ENCODE measurements at places on chromosomes 7 and 10.
A peak's percentile ranks its signal among the peaks of the same experiment; 100 is the strongest.

- DNase-seq = peak; percentile 68
Measured at GRCh38 chr7:7554649-7555575, 11.8 kb upstream of the MIOS start.

GRCh38 chr10:118958984-118959925 lies 70.3 kb upstream of the NANOS1 start:
- DNase-seq = no peak

- DNase-seq = no peak
Measured at GRCh38 chr7:25805027-25805687, 346.8 kb upstream of the NFE2L3 start.

GRCh38 chr10:58747687-58748086 lies 235.0 kb downstream of the BICC1 start:
- DNase-seq = no peak

DNA sequence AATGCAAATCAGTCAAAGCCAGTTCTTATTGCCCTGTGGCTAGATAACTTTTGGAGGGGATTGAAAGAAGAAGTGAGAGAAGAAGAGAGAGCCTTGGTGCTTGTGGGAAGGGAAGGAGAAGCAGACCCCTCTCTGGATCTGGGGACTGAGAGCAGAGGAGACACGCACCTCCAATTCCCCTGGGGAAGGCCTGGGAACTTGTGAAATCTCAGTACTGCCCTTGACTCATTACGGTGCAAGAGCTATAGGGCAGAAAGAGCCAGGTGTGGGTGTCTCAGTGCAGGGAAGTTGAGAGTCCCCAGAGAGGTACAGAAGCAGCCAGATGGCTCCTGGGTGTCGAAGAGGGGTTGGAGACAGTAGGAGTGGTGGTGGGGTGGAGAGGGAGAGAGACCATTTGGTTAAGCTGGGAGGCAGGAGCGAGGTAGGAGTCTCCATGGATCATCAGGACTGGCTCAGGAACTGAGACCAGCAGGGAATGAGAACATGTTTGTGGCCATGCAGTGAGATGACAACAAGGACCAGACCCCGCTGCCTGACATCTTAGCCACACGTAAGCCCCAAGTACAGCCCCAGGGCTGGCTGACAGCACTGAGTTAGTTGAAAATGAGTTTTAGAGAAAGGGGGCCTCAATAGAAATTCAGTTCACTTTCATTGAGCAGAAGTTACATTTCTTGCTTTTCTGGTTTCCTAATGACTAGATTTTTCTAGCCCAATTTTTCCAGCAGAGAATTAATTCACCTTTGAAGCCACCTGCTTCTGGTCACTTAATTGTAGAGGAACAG lies 238.2 kb downstream of the BUB3 start:
- DNase-seq = no peak

- no peak for DNase-seq
Measured at GRCh38 chr10:22481687-22482539, 136.6 kb downstream of the SPAG6 start.

DNA sequence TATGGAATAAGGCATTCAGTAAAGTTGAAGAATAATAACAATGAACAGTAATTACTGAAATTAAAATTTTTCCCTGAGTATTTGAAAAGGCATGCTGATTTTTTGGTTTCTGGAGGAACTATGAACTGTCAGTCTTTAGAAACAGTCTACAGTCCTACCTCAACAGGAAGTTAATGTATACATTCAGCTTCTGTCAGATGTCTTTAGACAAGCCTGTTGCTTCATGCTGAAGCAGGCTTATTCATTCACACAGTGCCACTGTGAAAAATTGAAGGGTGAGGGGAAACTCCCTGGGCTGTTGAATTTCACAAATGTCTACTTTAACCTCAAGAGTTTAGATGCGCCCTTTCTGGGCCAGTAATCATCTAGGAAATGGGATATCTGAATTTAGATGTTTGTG lies 3.5 kb downstream of the NRF1 start:
- DNase-seq = no peak

GRCh38 chr10:78505657-78506056 lies 472.0 kb downstream of the RPS24 start:
- DNase-seq = no peak

GRCh38 chr7:79624336-79624735 lies 170.9 kb upstream of the MAGI2 start:
- DNase-seq = no peak

DNA sequence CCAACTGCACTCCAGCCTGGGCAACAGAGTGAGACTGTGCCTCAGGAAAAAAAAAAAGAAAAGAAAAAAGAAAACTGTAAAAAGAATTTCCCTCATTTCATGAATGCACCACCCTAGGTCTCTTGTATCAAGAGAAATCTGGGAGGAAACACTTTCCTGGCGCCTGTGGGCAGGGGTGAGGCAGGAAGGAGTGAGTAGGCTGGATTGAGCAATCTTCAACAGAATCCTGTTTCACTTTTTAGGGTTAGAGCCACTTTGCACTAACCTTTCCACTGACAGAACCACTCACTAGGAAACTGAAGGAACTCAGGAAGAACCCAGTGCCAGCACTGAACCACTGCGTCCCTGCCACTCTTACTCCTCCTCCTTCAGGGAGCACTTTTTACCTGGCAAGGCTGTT lies 282.1 kb downstream of the CCDC3 start:
- no peak for DNase-seq

DNA sequence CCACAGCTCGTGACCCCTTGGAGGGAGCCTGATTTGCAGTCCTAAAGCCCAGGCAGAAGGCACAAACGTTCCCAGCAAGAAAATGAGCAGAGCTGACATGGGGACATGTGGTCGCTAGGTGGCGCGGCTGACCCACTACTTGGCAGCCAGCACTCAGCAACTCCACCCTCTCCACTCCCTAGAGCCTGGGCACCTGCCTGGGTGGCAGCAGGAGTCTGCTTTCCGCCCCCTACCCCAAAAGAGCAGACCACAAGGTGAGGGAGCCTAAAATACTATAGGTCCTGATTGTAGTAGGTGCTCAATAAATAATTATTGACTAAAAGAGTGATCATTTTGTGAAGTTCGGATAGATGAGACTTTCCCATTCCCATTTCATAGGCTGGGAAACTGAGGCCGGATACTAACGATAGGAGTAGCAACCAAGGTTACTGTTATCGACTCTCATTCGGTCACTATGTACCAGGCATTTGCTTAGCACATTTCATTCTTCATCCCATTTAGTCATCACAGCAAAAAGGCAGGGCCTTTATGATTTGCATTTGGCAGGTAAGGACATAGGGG lies 57.4 kb downstream of the NEUROG3 start:
- peak; percentile 80 for DNase-seq

DNA sequence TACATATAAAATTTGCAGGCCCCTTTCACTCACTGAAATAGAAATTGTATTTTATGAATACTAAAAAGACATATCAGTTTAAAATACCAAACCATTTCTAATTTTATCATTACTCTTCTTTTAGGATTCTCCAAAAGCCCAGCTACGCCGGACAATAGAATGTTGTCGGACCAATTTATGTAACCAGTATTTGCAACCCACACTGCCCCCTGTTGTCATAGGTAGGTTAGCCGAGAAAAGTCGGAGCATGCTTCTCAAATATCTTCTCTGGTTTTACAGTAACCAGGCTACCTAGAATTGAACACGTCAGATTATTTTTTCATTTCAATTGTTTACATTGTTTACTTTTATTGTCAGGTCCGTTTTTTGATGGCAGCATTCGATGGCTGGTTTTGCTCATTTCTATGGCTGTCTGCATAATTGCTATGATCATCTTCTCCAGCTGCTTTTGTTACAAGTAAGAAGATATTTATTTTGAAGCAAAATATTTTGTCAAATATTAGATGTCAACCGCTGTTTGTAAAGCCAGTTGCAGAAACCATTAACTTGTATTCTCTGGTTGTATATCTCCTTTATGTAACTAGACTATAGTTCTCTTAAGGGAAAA lies 57.6 kb downstream of the MMRN2 start:
- DNase-seq = peak; percentile 41

DNA sequence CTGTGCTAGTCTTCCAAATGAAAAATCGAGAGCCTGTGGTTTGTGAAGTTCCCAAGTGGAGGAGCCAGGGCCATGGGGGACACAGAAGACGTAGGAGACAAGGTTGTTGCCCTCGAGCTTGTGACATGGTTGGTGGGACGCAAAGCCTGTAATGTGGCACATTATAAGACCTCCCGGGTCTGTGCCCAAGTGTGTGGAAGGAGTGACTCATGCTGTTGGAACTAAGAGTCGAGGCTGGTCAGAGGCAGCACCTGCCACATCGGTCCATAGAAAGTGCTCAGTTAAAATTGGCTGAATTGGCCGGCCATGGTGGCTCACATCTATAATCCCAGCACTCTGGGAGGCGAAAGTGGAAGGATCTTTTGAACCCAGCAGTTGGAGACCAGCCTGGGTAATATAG lies 27.0 kb upstream of the PODXL start:
- no peak for DNase-seq

- no peak for DNase-seq
Measured at GRCh38 chr10:114392112-114392835, 12.0 kb downstream of the AFAP1L2 start.

DNA sequence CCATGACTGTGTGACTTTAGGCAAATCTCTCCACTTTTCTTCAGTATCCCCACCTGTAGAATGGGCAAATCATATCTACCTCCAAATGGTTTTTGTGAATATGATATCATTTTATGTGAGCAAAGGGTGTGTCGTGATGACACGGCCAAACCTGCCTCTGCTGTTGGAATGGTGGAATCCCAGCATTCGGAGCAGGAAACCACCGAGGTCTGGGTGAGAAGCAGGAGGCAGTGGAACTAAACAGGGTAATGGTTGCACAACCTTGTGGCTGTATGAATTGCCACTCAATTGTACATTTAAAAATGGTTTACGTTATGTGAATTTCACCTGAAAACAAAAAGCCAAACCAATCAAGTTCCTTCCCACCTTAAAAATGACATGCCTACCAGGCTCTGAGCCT lies 131.4 kb upstream of the ZMIZ1 start:
- no peak for DNase-seq

DNA sequence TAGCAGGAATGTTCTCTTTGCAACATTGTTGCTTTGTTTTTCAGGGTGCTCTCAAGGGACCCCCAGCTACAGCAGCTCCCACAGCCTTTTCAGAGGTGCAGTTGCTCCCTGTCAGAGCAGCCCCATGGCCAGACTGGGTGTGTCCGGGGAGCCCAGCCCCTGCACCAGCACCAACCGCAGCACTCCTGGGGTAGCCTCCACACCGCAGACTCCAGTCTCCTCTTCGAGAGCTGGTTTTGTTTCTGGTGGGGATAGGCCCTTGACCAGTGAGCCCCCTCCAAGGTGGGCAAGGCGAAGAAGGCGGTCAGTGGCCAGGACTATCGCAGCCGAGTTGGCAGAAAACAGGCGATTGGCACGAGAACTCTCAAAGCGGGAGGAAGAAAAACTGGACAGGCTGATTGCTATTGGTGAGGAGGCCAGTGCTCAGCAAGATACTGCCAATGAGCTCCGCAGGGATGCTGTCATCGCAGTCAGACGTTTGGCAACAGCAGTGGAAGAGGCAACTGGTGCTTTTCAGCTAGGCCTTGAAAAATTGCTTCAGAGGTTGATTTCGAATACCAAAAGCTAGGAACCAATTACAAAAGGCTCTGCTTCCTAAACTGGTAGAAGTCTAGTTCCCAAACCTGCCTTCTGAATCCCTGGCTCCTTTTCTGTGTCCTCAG lies 5.4 kb downstream of the HSPA14 start:
- DNase-seq = no peak

- DNase-seq = no peak
Measured at GRCh38 chr7:103573479-103574058, 127.6 kb upstream of the SLC26A5 start.

DNA sequence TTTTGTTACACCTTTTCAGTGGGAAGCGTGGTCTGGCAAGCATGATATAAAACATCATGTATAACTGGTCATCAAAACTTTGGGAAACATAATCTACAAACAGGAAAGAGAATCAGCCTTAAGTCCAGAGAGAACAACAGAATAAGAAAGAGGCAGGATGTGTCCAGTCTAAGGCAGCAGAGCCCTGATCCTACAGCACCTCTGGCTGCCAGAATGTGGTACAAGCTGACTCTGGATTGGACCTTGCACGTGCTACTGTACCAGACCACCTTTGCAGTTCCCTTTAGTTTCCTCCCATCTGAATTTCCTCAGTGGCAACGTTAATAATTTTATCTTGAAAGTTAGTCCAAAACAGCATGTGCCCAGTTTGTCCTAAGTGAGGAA lies 824.6 kb upstream of the IGFBP3 start:
- DNase-seq = no peak

GRCh38 chr7:98687111-98687751 lies 70.1 kb downstream of the NPTX2 start:
- DNase-seq = peak; percentile 72

GRCh38 chr10:110420401-110421193 lies 77.1 kb upstream of the DUSP5 start:
- DNase-seq = no peak

DNA sequence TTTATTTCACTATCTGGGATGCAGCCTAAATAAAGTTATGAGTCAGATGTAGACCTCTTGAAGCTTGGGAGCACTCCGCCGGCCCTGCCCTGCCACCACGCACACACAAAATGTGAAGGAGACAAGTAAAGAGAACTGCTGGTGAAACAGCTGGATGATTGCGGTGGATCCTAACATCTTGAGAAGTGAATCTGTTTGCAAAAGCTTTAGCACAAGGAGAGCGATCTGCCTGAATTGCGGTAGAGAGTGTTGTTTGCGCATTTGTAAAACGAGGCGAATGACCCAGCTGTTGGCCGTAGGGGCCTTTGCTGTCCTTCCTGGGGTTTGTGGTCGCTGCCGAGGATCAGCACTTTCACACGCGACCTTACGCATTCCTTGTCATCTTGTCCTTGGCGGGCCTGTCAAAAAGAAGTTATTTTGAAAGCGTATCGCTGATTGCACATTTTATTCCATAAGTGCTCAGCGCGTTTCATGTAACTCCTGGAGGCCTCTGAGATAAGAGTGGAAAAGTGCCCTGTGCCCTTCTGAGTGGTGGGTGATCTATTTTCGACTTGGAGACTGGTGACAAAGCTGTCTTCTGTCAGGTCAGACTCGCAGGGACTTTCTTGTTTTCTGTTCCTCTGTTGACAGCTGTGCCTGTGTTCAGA lies 40.8 kb downstream of the RBM20 start:
- no peak for DNase-seq

- peak; percentile 25 for DNase-seq
Measured at GRCh38 chr10:121500701-121501332, 97.4 kb downstream of the FGFR2 start.

DNA sequence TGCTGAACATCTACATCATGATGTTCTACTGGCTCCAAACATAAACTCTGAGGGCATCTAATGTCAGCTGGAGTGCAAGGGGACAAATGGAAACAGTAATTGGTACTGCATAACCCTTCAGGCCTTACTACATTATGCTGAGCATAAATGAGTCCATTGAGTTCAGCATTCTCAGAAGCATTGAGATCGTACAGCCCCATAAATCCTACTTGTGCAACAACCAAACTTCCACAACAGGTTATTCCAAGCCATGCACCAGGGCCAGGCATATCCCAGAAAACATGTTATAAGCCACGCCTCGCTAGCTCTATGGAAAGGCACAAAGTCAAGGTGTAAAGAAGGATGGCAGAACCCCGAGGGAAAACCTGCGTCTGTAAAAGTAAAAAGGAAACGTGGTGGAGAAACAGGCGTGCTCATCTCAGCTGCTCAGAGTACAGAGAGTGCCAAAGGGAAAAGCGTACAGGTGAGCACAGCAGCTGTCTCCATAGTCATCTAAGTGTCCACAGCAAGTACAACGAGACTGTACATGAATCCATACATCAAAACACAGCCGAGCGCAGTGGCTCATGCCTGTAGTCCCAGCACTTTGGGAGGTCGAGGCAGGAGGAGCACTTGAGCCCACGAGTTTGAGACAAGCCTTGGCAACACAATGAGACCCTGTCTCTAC lies 124.6 kb downstream of the PARD3 start:
- no peak for DNase-seq

Measured in D341Med (cell line).